Anterior cingulate cortex (tissue), 58 donors: ENCODE measurements at places on chromosomes 12 and 14.

- no peak for DNase-seq
Observed at GRCh38 chr14:81453166-81453766, 53.1 kb upstream of the STON2 start.

DNA sequence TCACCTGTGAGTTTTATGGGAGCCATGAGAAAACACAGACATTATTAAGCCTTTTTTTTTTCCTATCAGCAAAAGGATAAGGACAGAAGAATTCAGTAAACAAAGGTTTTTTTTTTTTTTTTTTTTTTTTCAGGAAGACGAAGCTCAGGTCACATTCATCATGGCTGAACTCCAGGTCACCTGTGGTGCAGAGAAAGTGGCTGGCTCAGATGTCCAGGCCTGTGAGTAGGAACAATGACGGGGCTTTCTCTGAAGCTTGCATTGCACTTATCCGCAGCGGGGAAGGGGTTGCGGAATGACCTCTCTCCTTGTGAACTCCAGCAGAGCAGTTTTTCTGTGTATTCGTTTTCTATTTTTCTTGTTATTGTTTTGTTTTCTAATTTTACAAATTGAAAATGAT is 759.6 kb upstream of the TMEM132C start:
- no peak for DNase-seq

DNA sequence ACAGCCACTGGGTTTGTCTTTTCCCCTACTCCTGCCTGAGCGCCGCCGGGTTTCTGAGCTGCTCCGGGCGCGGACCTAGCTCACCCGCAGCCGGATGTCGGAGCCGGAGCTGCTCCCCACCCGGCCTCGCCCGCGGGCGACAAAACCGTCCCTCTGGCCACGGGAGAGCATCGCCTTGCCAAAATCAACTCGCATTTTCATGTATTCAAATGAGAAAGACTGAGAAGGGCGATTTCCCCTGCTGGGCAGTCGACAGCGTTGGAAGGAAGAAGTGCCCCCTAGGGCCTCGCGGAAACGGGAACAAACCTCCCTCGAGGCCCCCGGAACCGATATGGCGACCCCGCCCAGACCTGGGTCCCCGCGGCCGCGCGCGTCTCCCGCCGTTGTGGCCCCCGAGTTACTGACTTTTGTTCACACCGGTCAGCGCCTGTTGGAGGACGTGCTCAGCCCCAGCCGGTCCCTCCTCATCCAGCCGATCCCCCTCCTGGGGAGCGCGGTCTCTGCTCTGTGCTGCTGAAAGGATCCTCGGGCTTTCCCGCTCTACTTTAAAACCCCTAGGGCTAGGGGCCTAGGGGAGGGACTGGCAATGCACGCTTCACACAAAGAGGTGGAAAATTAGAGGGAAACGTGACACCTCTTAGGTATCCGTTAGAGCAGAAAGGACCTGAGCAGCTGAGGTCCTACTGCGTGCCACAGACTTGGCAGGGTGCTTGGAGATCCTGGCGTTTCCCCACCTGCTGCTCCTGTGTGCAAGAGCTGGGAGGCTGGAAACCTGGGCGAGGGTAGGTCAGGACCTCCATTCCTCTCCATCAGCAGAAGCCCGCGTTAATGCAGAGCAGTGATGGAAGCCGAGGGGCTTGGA is 4.3 kb downstream of the TTC6 start:
- no peak for DNase-seq

DNA sequence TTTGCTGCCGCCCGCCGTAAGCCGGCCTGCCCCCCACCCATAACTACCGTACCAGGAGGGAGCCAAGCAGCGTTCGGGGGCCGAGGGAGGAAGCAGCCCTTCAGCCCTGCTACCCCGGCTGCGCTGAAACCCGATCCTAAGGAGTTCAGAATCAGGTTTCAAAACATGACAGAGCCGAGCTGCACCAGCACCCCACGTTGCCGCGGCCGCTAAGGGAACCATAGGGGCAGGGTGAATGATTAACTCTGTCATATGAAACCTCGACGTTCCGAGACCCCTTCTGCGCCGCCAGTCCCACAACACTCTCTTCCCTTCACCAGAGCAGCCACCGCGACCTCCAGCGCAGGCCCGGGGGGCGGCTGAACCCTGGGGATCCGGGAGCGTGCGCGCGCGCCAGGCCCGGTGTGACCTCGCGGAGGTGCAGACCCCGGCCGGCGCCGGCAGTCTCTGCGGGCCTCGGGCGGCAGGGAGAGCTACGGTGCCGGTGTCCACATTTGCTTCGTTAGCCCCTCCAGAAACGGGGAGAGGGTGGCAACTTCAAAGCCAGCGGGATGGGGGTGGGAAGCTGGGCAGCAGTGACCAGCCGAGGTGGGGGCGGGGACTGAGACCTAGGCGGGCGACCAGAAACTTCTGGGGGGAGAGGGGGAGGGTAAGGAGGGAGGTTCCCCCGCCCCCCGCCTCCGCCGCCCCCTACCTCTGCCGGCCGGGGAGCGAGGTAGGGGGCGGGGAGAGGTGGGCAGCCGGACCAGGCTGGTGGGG is 1.6 kb downstream of the SIX4 start:
- no peak for DNase-seq

GRCh38 chr12:48933664-48934311 is 8.5 kb upstream of the FKBP11 start:
- no peak for DNase-seq

DNA sequence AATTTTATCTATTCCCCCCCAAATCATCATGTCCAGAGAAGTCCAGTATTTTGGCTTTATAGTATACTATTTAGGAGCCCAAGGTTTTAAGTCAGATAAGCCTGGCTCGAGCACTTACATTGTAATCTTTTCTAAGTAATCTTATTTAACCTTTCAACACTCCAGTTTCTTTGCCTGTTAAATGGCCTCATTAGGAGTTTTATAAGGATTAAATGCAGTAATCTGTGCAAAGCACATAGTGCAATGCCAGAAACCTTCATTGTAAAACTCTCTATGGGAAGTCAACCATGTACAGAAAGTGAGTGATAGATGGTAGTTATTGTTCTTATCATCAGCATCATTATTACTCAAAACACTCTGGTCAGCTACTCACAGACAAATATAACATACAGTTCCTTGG is 1330.4 kb downstream of the SLC16A7 start:
- DNase-seq, result no peak

- DNase-seq, result no peak
Observed at GRCh38 chr12:14362352-14362751, 3.1 kb upstream of the ATF7IP start.

DNA sequence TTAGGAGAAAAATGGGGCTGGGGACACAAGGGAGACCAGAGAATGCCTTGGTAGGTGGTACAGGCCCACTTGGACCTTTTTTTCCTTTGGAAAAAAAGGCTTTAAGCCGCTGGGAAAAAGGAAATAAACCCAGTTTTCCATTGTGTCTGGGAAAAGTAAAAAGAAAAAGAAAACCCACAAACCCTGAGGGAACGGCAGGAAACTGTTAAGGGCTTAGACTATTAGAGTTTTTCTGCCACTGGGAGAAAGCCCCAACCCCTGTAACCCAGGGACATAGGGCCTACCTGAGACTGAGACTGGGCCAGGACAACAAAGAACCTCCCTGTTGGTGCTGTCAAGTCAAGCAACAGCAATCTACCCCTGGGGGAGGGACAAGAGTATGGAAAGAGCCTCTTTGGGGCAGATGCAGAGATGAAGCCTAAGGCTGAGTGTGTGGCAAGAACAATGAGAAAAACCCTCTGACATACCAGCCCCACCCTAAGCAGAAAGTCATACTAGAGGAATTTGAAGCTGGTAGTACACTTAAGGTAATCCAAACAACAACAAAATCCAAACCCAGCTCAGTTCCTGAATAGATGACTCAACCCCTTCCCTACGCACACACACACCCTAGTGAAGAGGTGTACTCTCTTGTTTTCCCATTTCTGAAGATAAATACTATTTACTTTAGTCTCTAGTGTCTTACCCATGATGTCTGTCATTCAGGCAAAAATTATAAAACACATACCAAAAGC is 22.8 kb downstream of the ATF1 start:
- no peak for DNase-seq

DNA sequence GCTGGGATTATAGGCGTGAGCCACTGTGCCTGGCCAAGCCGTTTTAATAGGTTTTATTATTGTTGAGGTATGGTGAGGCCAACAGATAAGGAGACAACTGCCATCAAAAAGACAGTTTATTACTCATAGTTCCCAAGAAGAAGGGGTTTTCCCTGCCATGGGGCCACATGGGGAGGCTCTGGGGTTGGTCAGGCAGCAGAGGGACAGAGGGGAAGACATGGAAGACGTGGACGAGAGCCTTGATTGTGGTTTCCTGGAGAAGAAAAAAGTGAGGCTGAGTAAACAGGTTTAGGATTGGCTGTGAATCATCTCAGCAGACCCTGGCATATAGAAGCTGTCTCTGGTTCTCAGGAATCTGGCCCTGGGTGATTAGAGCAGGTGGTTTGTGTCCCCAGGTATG is 69.9 kb downstream of the FOXN4 start:
- DNase-seq, result no peak

DNA sequence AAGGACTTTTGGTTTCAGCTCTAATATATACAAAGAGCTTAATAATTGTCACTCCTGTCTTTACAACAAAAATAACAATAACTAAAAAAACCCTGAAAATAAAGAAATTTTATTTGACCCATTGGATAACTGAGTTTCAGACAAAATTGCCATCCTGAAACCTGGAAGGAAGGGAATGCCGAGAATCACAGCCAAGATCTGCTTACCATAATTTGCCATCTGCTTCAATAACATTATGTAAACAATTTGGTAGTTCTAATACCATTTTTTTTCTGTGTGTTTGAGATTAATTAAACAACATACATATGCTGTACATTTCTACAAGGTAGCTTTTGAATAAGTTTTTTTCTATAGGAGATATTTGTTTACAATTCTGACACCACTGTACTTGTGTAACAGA is 596.3 kb upstream of the MGAT4C start:
- no peak for DNase-seq

DNA sequence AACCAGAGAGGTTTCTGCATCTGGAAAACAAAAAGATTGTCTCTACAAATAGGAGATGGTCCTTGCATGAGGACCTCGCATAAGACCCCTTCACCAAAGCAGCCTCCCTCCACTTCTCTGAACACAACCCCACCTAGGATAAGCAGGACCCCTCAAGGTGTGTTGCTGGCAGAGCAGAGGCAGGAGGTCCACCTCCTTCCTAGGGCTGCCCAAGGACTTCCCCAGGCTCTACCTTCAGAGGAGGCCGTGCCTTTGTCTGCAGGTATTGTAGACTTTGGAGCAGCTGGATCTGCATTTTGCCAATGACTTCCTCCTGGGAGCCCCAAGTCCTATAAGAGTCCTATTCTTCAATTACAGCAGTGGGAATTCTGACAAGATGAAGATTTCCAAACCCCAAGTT is 67.3 kb upstream of the TSPAN11 start:
- no peak for DNase-seq

DNA sequence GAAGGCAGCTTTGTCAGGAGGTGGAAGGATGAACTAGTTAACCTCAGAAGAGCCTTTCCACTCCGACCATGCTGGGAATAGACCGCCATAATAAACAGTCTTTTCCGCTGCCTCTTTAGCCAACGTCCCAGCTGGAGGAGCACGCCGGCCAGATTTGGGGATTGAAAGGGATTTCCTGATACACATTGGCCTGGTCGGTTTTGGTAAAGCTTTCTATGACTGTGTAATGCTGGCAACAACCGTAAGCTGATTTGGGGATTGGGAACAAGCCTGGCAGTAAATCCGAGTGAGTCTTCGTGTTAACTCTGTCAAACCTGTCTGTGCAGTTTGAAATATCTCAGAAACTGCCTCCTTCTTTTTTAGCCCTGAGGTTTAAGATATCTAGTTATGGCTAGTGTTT is 87.0 kb downstream of the DAD1 start:
- no peak for DNase-seq

GRCh38 chr14:51750542-51750941 is 98.8 kb downstream of the FRMD6 start:
- no peak for DNase-seq

DNA sequence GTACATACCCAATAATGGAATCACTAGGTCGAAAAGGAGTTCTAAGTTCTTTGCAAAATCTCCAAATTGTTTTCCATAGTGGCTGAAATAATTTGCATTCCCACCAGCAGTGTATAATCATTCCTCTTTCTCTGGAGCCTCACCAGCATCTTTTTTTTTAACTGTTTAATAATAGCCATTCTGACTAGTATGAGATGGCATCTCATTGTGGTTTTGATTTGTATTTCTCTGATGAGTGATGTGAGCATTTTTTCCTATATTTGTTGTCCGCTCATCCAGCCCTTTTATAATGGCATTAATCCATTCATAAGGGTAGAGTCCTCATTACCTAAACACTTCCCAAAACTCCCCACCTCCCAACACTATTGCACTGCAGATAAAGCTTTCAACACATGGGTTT is 278.3 kb downstream of the SEC23A start:
- no peak for DNase-seq

GRCh38 chr12:14216405-14217294 is 148.8 kb upstream of the ATF7IP start:
- no peak for DNase-seq

- no peak for DNase-seq
Observed at GRCh38 chr12:91249518-91250272, 67.1 kb upstream of the DCN start.

DNA sequence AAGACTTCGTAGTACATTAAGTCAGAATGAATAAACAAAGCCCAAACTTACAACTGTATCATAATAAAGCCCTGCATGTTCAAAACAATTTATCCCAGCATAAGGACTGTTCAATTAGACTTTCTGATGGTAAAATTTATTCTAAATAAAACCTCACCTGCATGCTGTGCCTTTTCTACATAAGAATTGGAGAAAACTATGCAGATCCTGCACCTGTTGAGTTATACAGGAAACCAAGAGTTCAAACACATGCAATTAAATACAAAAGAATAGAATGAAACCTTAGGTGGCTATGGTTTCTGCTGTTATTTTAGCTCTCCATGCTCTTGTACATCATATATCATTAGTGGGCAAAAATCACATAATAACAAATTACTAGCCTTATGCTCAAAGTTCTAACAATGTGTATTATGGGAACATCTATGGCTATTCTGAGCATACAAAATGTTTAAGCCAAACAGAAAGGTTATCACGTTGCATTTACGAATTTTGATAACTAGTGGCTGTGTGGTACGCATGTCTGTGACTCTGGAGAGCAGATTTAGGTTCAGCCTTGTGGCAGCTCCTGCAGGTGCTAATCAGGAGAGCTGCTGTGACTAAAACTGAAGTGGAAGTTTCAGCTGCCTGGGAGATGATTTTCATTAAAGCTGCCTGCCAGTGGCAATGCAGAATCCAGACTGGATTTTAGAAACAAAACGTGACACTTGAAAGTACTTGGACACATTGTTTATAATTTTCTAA is 36.1 kb upstream of the LRFN5 start:
- DNase-seq, result no peak

DNA sequence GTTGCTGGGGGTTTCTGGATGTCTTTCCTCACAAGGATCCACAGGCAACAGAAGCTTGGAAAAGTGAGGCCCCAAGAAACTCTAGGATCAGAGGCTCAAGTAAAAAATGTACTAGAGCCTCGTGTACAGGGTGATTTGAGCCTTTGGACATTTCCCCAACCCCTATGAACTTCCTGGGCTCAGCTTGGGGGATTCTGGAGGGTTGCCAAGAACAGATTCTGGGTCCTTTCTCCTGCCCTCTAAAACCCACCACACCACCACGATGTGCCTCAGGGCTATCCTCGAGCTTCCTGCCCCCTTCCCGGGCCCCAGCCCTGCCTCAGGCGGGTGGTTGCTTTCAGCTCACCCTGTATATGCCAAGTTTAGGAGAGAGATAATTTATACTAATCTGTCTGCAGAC is 583 bp downstream of the FAM186B start:
- no peak for DNase-seq
